ENCODE measurements at places on chromosomes 7 and 10.

- no peak for DNase-seq
Observed at GRCh38 chr7:149021725-149022062, 6.6 kb downstream of the PDIA4 start.

DNA sequence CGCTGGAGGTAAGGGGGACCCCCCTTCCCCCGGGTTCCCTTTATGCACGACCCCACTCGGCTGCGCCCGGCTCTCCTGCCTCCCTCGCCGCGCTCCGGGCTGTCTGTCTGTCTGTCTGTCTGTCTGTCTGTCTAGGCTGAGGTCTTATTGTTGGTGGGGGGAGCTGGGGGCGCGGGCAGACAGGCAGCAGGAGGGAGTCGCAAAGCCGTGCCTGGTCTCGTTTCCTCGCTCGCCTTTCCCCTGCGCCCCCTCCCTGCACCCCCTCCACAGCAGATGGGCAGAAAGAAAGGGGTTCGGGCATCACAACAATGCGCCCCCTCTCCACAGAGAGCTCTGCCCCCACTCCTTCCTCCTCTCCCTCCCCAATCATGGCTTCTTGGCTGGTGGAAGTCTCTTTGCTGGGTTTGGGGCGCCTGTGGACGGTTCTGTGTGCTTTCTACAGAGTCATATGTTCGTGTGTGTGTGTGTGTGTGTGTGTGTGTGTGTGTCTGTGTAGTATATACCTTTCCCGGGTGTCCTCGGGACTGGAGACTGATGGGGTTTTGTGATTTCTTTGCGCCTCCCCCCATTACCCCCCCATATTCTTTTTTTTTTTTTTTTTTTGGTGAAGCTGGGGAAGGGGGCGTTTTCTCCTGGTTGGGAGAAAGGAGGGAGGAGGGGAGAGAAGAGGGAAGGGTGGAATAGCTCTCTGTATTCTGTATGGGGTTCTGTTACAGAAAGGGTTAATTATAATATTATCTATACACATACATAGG lies 1.9 kb downstream of the AUTS2 start:
- DNase-seq, result no peak

DNA sequence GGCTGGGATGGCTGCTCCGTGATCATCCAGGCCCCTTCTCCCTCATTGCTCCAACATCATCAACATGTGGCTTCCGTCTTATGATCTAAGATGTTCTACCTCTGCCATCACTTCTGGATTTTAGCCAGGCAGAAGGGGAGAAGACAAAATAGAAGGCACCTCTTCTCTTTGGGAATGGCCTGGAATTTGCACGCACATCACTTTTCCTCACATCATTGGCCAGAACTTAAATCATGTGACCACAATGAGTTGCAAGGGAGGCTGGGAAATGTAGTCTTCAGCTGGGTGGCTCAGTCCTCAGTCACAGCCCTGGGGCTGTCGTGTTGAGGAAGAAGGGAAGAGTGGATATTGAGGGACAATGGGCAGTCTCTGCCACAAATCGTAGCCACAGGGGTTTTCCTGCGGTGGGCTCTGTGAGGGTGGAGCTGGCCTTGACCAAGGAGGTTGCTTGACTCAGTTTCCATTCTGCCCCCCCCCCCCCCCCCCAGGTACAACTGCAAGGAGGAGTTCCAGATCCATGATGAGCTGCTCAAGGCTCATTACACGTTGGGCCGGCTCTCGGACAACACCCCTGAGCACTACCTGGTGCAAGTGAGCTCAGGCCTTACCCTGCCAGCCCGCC lies 50.3 kb downstream of the PALD1 start:
- DNase-seq, result no peak

DNA sequence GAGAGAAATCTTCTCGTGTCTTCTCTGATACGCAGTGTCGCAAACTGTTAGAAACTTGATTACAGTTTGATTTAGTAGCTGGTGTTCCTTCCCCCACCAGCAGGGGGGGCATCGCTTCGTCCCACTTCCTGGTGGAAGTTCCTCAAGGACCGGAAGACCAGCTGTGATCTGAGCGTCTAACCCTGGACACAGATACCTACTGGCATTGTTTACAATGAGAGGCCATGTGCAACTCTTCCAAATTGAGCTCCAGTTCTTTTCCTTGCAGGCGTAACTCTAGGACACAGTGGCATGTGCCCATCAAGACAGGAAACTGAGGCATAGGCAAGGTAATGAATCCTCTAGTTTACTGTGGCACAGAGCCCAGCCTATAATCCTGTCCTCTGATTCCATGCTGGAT lies 219.0 kb downstream of the CCDC3 start:
- DNase-seq, result no peak
